ENCODE measurements at places on chromosomes 12 and 14.

DNA sequence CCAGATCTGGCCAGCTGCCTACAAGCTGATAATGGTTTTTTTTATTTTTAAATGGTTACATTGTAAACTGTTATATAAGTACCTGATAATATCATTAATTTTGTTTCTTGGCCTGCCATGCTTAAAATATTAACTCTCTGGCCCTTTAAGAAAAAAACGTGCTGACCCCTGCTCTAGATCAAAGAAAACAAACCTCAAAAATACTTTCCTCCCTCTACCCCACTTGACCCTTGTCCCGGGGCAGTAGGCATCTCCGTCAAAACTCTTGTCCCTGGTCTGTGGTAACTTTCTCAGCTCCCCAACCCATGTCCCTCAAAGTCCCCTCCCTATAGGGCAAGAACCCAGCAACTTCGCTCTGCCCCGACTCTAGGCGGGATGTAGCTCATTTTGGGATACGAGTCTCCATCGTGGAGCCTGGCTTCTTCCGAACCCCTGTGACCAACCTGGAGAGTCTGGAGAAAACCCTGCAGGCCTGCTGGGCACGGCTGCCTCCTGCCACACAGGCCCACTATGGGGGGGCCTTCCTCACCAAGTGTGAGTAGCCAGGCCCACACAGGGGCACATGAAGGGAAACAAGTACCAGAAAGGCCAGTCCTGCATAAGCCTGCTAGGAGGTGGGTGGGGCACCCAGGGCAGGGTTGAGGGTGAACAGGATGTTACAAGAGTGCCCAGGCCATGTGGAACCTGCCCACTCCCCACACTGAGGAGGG lies 3.5 kb downstream of the RDH5 start:
- DNase-seq, result no peak

GRCh38 chr12:1073652-1074051 lies 82.6 kb downstream of the ERC1 start:
- DNase-seq, result no peak

- no peak for DNase-seq
Measured at GRCh38 chr14:100219126-100219785, 19.7 kb upstream of the YY1 start.

GRCh38 chr14:25049568-25050268 lies at the start of gene STXBP6:
Gene STXBP6 (minus strand): TSS chr14:25050147. CDS start chr14:24974818, 75,329 bp downstream.
- no peak for DNase-seq

DNA sequence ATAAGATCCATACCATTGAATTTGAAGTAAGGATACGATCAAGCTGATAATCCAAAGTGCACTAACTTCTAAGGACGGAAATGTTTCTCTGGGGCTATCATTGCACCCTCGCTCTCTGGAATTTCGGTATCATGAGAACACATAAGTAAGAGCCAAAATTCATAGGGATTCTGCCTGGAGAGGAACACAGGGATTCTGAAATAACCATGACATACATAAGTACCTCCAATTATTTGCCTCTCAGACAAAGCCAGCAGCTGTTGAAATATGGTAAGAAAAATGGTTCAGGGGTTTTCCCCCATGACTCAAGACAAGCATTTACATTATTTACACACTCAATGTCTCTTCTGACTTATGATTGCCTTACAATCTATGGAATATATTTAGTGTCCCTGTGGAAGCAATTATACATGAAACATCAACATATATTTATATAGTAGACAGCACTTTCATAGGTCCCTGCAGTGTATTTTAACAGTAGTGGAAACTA lies 1123.6 kb upstream of the SEL1L start:
- no peak for DNase-seq

GRCh38 chr12:58919231-58920101 lies 838 bp downstream of the LRIG3 start:
- no peak for DNase-seq

DNA sequence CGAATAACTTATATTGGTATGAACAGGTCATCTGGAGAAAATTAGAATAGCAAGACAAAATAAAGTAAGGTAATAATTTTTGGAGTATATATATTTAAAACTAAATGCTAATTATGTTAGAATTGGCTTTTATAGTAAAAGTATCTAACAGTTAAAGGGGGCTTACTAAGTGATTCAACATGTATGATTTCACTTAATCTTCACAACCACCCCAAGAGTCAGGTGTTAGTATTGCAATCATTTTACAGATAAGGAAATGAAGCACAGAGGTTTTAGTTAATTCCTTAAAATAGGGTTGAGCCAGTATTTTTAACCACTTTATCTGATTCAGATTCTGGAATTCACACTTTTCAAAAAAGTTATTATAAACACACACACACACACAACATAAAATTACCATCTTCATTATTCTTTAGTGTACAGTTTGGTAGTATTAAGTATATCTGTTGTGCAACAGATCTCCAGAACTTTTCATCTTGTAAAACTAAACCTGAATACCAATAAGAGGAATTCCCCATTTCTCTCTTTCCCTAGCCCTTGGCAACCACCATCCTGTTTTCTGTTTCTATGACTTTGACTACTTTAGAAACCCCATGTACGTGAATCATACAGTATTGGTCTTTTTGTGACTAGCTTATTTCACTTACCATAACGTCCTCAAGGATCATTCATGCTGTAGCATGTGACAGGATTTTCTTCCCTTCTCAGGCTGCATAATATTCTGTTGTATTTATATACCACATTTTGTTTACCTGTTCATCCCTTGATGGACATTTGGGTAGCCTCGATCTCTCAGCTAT lies 12.5 kb downstream of the A2M start:
- DNase-seq, result no peak
